Subcutaneous adipose tissue (tissue), 4 donors: ENCODE measurements at places on chromosomes 7 and 10. TPM values are rescaled to one million over a fixed set of nuclear protein-coding genes. Genes with fewer than 3 reads are reported as not detected.

Gene CTAGE4
- 0.75 TPM for total RNA-seq

Gene SUGCT
- 1.7 TPM for total RNA-seq

Gene WEE2
- not detected for total RNA-seq

Gene HDAC9
- 48.3 TPM for total RNA-seq

Gene ITGB8
- 2.9 TPM for total RNA-seq

Gene LIPA
- 150 TPM for total RNA-seq

Gene GDF10
- 9.7 TPM for total RNA-seq

Gene CADPS2
- 19.1 TPM for total RNA-seq

Gene SLC16A12
- total RNA-seq: 3.7 TPM

Gene SAMD9
- 5.9 TPM for total RNA-seq

Gene TYW1B
- 1.8 TPM for total RNA-seq

Gene KCNH2
- not detected for total RNA-seq

Gene THSD7A
- total RNA-seq: 2.0 TPM

Gene PDZD7
- 0.33 TPM for total RNA-seq
